ENCODE measurements at places on chromosomes 7 and 10.

- DNase-seq = no peak
Measured at GRCh38 chr7:115229401-115230105, 307.7 kb downstream of the MDFIC start.

DNA sequence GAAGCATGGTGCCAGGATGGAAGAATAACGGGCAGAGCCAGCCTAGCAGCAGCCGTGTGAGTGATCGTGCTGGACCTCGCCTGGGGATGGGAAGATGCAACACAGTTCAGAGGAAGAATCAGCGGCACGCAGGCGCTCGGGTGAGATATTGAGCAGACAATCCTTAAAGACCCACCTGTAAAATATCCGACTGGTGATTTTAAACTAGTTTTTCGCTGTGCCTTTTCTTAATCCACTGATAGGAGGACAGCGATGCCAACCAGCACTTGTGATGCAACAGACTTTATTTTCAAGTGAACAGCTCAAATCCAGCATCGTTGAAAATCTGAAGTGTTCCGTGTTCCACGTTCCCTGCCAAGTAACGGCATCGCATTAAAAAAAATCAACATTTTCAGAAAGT lies 214.7 kb downstream of the TEX36 start:
- no peak for DNase-seq

- DNase-seq = no peak
Measured at GRCh38 chr10:71604324-71605018, 115.1 kb downstream of the C10orf105 start.

- DNase-seq = no peak
Measured at GRCh38 chr7:144027070-144027469, 21.7 kb upstream of the OR2A5 start.

GRCh38 chr7:4024133-4024532 lies 658.0 kb upstream of the FOXK1 start:
- no peak for DNase-seq

DNA sequence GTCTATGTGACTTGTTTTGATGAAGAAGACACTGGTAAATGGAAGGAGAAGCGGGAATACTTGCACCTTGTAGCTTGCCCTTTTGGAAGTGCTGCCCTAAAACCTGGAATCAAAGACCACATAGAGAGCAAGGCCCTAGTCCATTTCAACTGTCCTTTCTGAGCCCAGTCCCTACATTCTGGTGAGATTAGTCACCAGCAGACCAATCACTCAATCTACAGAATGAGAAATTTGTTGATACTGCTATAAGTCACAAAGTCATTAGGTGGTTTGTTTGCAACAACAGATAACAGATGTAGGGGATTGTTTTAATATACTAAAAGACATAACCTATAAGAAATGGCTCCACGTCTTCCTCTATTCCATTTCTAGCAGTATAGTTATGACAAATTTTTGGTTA lies 33.6 kb downstream of the WASL start:
- DNase-seq = no peak

DNA sequence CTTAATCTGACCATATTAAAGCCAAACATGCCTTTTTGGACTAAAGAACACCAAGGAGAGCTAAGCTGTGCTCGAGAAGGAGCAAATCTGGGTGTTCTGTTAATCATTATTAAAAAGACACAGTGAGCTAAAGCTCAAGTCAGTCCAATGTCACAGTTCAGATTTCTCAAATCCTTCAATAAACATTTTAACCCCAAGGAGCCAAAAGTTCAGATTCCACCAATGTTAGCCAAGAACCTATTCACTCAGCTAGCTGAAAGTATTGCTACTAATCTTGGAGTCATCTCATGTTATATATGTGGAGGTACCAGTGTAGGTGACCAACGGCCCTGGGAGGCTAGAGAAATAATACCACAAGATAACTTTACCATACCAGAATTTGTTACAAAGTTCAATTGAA lies 14.5 kb upstream of the ZNF33B start:
- no peak for DNase-seq

- peak; percentile 28 for DNase-seq
Measured at GRCh38 chr7:87413029-87413428, 62.5 kb downstream of the ABCB4 start.

DNA sequence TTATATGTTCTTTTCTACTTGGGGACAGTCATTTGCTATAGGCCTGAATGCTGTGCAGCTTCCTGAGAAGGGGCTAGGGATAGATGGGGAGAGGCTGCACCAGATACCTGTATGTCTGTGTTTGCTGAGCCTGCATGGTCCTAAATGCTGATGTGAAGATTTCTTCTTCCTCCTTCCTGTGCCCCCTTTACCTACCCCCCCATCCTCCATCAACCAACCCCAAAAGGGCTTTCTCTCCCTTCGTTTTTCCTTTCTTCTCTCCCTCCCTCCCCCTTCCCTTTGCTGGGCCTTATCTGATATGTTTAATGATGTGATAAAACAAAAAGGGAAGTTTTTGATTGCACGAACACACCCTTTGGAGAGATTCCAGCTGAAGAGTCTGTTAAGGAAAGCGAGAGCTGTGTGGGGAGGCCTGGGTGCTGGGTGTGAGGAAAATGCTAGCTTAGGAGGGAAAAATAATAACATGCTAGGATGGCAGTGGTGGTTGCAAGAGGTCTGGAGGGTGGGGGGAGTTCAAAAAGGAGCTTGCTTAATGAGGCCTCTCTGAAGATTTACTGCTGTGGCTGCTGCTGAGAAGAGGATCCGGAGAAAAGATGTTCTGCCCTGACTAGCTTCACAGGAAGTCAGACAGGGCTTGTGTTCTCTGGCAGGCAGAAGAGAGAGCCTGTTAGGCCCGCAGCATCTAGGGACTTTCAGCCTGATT lies 101.8 kb downstream of the SAMD9 start:
- DNase-seq = no peak

DNA sequence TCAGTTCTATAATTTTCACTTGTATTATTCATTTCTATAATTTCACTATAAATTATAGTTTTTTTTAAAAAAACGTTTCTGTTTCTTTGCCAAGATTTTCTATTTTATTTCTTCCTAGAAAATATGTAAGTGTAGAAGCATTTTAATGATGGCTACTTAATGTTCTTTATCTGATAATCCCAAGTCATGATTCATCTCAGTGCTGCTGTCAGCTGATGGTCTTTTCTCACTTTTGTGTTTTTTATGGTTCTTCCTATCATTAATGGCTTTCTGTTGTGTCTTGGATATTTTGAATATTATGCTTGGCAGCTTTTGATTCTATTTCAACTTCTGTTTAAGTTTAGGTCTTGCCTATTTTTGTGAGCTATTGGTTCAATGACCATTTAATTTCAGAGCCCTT lies 268.6 kb downstream of the BAMBI start:
- no peak for DNase-seq

- DNase-seq = no peak
Measured at GRCh38 chr7:129557686-129558481, 53.6 kb upstream of the NRF1 start.

- DNase-seq = no peak
Measured at GRCh38 chr7:74482197-74482467, 28.4 kb downstream of the GTF2IRD1 start.

DNA sequence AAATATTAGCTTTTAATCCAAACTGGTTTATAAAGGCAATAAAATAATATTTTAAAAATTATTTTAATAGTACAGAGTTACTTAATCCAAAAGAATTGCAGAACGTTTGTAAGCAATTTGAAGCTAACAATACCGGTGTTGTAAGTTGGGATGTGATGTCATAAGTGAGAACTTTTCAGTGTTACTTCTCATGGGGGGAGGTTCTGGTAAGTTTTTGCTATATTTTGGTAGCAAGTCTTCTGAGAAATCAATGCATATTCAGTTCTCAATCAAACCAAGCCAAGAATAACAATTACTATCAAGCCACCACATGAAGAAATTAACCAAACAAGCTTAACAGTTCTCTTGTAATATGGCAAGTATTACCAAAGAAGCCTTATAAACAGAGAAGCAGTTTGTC lies 147.1 kb upstream of the ASAH2 start:
- DNase-seq = no peak

GRCh38 chr7:115494529-115495147 lies 535.9 kb downstream of the TFEC start:
- DNase-seq = no peak

GRCh38 chr10:47334466-47335295 lies 12.4 kb downstream of the GDF2 start:
- no peak for DNase-seq

DNA sequence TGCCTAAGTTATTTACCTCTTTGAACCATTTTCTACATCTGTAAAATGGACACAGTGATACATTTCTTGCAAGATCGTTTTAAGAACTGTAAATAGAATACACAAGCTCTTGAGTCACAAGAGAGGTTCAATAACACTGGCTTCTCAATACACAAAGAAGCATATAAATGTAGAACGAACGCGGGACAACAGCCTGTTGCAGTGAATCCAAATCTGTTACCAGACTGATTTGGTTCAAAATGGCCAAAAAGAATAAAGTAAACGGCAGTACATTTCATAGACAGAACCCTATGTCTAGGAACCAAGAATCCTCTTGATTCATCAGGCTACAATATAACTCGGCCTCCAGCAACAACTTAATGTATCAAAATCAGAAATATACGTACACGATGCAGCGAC lies 701 bp downstream of the MTPAP start:
- no peak for DNase-seq

- no peak for DNase-seq
Measured at GRCh38 chr7:117194445-117194844, 128.4 kb downstream of the WNT2 start.

DNA sequence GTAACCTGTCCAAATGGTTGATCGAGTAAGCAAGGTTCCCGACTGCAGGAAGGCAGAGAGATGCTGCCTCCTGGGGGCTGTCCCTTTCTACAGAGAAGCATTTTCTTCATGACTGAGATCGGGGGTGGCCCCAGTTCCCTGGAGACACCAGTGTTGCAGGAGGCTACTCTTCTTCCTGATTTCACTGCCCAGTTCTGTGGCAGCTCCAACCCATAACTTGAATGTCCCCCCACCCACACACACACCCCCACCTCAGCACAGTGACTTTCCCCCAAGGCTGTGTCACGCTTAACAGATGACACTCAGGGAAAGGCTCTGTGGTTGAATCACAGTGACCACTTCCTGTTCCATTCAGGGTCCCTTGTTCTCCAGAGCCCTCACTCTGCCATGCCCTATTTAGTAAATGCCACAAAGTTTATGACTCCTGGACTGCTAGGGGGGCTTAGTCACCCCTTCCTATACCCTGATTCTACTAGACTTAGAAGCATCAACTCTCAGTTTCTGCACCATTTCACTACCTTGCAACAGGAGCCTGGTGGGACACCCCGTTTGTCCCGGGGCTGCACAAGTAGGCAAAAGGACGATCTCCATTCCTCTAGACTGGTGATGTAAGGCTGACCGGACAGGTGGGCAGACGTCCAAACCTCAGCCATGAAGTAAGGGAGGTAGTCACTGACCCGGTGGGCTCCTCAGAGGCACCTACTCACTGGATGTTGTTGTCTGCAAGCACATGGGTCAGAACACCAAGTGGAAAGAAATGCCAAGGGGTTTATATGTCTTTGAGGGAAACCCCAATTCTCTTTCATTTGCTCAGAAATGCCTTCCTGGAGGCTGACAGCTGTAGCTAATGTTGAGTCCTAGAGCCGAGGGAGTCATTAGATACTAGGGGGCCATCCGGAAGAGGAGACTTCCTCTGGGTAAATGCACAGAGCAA lies 31.3 kb upstream of the SMC3 start:
- no peak for DNase-seq

DNA sequence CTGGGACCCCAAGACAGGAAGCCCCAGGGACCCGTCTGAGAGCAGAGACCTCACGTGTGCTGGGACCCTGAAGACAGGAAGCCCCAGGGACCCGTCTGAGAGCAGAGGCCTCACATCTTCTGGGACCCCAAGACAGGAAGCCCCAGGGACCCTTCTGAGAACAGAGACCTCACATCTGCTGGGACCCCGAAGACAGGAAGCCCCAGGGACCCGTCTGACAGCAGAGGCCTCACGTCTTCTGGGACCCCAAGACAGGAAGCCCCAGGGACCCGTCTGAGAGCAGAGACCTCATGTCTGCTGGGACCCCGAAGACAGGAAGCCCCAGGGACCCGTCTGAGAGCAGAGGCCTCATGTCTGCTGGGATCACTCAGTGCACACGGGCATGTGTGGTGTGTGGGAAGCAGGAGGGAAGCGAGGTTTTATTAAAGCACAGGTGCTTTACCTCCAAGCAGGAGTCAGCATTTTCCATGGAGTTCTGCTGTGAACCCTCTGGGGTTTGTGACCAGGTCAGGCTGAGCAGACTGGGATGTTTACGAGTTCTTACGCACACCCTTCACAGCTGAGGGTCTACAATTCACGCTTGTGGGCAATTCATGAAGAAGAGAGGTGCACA lies 590.6 kb downstream of the DNAJB6 start:
- DNase-seq = no peak

GRCh38 chr10:100129424-100129823 lies 47.8 kb upstream of the CPN1 start:
- no peak for DNase-seq
